ENCODE measurements at places on chromosomes 1 and 21.

- DNase-seq: no peak
Observed at GRCh38 chr1:223129229-223129901, 13.7 kb downstream of the TLR5 start.

DNA sequence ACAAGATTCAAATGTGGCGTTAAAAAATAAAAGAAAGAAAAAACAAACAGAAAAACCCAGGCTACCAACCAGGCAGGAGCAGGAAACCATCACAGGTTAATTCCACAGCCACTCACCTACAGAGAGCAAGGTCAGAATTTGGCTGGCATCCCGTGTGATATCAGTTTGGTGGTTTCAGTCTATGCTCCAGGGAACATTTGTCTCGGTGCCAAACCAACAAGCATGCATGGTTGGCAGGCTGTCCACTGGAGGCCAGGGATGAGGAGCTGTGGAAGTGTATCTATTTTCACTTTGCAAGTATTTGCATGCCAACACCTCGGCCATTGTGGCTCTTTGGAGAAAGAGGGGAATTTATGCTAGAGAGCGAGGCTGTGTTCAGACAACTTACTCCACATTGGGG lies 53.1 kb upstream of the PROX1 start:
- no peak for DNase-seq

GRCh38 chr1:16418823-16419425 lies 18.3 kb downstream of the SPATA21 start:
- DNase-seq: no peak

GRCh38 chr1:50497007-50497406 lies 73.8 kb upstream of the DMRTA2 start:
- no peak for DNase-seq

DNA sequence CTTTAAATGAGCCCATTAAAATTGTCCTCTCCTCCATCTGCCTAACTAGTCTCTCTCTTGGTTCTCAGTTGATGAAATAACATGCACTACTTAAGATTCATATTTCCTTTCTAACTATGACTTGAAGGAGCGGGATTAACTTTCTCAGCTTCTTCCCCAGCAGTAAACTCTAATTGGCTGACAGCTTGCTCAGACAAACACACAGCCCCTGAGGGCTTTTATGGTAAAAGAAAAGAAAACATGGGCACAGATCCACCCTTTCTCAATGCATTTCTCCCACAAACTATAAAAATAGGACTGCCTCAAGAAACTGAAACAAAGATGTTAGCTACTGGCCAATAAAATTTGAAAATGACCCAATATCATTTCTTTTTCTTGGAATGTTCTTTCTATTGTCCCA lies 703.1 kb downstream of the ADGRL2 start:
- DNase-seq: no peak

DNA sequence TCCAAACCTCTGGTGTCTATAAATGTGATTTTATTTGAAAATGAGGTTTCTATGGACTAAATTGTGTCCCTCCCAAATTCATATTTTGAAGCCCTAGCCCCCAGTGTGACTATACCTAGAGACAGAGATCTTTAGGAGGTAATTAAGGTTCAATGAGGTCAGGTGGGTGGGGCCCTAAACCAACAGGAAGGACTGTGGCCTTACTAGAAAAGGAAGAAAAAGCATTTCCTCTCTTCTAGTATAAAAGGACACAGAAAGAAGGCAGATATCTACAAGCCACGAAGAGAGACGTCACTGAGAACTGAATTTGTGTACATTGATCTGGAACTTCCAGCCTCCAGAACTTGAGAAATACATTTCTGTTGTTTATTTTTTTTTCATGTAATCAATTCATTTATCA lies 123.1 kb upstream of the RUNX1 start:
- DNase-seq: no peak

GRCh38 chr1:62117018-62117750 lies 77.5 kb upstream of the L1TD1 start:
- no peak for DNase-seq

- no peak for DNase-seq
Observed at GRCh38 chr1:92834617-92835016, 2.8 kb downstream of the RPL5 start.

DNA sequence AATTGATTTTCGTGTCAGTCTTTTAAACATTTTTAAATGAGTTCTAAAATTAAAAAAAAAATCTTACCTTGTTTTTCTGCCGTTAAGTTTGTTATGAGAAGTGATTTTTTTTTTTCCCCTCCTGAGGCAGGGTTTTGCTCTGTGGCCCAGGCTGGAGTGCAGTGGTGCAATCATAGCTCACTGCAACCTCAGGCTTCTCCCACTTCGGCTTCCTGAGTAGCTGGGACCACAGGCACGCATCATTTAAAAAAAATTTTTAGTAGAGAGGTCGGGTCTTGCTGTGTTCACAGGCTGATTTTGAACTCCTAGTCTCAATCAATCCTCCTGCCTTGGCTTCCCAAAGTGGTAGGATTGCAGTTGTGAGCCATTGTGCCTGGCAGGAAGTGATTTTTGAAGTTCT lies 41.1 kb downstream of the MTR start:
- DNase-seq: no peak

DNA sequence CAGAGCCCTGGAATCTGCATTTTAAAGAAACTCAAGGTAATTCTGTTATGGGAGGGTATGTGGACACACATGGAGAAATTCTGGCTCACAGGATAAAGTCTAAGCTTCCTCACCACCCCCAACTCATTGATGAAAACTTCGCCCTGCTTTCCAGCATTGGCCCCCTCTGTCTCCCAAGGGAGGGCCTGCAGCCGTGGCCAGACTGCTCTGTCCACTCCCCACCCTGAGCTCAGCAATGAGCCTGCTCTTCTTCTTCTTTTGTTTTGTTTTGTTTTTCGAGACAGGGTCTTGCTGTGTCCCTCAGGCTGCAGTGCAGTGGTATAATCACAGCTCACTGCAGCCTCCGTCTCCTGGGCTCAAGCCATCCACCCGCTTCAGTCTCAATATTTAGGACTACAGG lies 136.8 kb upstream of the EDN2 start:
- no peak for DNase-seq

- no peak for DNase-seq
Observed at GRCh38 chr1:9594471-9595155, 5.9 kb downstream of the TMEM201 start.

GRCh38 chr1:183247484-183247883 lies 61.4 kb downstream of the LAMC2 start:
- DNase-seq: no peak

DNA sequence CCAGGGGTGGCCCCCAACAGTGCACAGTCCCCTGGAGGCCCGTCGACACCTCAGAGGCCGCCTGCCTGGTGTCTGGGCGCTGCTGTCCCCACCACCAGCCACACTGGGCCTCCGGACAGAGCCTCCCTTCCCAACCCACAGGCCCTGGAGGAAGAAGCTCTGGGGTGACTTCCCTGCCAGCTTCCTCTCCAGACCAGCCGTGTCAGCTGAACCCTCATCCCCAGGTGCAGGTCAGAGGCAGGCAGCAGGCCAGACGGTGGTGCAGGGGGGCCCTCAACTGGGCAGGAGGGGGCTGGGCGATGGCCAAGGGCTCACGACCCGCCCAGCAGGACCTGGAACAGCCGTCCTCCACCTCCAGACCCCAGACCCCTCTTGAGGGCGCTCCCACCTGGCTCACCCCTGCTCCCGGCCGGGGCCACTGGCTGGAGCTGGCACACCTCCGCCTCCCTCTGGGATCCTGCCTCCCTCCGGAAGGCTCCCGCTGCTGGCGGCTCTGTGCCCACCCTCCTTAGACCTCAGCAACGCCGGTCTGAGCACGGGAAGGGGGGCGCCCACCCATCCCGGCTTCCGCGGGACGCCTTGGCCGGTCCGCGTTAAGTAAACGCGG lies 520 bp downstream of the TNFRSF18 start:
- no peak for DNase-seq

GRCh38 chr1:37481289-37482003 lies 7.1 kb downstream of the ZC3H12A start:
- no peak for DNase-seq

DNA sequence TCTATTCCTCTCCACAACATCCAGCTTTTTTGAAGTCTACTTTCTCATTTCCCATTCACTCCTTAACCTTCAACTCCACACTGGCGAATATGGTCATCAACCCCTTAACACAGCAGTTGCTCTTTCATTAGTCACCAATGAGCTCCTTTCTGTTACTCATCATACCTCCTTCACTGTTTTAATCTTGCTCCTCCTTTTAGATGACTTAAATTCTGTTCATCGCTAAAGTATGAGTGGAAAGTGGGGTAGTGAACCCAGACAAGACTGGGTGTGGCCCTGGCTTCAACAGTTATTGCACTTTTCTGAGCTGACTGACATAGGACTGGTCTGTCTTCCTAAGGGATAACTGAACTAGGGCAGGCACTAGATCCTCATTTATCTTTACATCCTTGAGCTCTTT lies 51.3 kb downstream of the AKT3 start:
- DNase-seq: no peak

GRCh38 chr1:229091721-229092136 lies 179.2 kb upstream of the RAB4A start:
- DNase-seq: no peak

DNA sequence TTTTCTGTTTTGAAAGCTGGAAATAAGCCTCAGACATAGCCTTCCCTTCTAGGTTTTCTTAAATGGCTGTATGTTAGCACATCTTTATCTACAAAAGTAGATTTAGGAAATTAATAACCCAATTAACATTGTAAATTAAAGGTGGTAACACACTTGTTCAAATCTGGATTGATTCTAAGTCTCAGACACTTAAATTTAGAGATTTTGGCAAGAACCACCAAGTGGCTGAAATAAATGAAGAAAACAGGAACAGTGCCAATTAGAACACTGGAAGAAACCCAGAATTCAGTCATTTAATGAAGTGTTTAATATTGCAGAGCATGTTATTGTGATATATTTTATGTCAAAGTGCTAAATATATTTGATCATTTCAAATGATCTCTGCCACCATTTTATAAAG lies 628.2 kb downstream of the USP25 start:
- no peak for DNase-seq

DNA sequence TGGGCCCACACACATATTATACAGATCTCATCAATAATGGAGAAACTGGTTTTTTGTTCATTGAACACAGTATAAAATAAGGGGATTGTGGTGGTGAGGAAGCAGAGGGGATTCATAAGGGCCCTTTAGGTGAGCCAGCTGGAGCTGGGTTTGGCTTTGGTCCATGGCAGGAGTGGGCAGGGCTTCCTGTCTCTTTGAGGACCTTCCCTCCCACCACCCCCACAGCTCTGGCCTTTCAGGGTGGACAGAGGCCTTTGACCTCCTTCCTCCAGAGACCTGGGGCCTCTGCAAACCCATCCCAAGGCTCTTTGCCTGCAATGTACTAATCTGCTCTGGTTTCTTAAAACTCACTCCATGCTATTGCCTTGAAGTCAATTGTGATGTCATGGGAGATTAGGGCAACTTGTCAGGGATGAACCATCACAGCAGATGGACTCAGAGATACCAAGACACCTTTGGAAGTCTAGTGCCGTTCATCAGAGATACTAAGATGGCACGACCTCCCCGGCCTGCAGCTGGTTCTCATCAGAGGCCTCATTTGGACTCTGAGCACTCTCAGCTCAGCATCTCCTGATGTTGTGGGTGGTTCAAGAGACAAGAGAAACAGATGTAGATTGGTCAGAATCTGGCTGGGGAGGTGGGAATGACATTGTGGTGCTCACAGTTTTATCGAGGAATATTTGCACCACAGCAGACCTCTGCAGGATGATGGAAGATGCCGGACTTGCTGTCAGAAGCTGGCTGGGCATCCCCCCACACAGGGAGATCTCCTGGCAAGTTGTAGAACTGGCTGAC lies 37.9 kb downstream of the LHX4 start:
- no peak for DNase-seq

DNA sequence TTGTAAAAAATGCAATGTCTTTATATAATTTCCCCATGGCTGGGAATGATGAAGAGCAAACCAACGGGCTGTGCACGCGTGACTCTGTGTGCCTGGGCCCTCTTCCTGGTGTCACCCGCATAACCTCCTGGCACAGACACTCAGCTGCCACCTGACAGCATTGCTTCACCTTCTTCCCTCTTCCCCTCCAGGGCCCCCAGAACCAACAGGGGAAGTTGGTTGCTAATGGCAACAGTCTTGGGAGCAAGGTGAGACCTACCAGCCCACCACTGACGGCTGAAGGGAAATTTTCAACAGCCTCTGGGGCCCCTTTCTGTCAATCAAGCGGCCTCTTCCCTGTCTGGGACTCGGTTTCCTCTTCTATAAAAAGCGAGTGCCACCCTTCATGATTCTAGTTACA lies 33.2 kb downstream of the SSBP3 start:
- no peak for DNase-seq

GRCh38 chr1:202638019-202638700 lies 72.1 kb downstream of the SYT2 start:
- peak; percentile 55 for DNase-seq

DNA sequence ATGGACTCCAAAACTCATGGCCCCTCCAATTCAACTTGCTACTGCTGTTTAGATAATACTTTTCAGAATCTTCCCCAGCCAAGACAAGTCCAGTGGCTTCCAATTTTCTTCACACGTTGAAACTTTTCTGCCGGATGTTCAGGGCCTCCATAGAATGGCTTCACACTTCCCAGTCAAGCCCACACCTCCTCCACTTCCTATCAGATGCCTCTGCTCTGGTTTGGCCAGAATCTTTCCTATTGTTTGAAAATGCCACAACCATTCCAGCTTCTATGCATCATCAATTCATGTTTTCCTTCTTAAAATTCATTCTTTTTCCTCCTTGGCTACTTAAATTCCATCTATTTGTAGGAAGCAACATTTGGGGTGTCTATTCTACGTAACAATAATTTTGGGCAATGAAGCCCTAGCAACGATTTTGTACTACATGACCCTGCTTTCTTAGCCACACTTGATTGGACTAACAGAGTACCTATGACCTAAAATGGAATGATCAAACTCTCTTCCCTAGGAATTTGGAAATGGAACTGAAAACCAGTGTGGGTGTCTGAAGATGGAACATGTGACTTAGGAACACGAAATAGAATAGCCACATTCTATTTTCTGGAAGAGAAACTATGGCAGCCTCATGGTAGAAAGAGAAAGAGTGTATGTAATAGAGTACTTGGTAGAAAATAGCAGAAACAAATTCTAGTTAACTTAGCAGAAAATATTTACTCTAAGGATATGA lies 74.1 kb upstream of the CNIH3 start:
- no peak for DNase-seq

DNA sequence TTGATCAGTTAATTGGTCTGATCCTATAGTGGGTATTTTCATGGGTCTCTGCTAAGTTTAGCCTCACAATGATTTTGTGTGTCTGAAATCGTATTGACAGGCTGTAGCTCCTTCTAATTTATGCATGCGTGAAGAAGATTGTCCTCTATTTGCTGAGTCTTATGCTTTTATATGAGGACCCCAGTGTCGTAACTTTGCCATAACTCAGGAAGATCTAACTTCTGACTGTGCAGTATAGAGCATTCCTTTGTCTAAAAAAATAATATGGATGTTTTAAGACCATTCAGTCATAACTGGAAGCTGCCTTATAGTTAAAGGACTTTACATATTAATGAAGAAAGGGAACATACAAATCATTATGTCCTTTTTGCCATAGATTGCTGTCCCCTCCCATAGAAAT lies 73.3 kb downstream of the CAMTA1 start:
- no peak for DNase-seq

GRCh38 chr1:231971397-231972110 lies 345.0 kb downstream of the DISC1 start:
- no peak for DNase-seq

GRCh38 chr1:112852276-112852675 lies 103.7 kb downstream of the SLC16A1 start:
- DNase-seq: no peak

Data from NCI-H524 treated with DMSO at 0.1 percent for 48 hours (cell line).